Ascending aorta (tissue), 2 donors: ENCODE measurements at places on chromosomes 3 and 15. TPM values are rescaled to one million over a fixed set of nuclear protein-coding genes. Genes with fewer than 3 reads are reported as not detected.

PPP2R3A gene
- total RNA-seq: 10.5 TPM

DNA sequence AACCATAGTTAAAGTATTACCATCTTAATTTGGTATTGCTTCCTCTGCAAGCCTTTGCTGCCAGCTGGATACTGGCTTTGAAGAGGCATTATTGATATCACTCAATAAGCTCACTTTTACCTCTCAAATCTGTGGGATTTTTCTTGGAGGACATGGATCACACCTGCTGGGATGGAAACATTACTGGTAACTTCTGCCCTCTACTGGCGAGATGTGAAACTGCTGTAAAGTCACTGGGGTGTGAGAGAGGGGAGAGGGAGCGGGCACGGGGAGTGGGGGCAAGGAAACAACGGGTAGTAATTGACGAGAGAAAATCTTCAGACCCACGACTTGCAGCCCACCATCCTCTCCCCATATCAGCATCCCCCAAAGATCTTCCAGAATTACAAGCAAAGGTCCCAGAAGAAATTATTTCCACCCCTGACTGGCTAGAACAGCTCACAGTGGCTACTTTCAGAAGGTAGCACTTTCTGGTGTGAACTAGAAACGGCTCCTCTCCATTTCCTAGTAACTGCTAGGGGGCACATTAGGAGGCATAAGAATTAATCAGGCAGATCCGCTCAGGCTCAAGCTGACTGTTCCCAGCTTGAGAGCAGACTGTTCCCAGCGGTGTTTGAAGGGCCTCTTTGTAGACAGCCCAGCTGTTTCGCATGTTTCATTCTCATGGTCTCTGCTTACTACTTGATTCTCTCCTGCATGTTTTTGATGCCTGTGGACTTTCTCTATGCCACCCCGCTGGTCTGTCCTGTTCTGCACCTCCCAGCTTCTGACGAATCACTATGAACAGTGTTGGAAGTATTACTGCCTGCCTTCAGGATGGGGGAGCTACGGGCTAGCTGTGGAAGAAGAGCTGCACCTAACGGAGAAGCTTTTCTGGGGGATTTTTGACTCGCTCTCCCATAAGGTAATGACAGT, 230.4 kb upstream of the CHRM5 start:
- DNase-seq: no peak
- no peak overlapping the region for H3K27ac ChIP-seq
- no peak overlapping the region for H3K4me3 ChIP-seq
- no peaks in the 10 kb centered on the region for H3K4me1 ChIP-seq
- no peaks in the 10 kb centered on the region for H3K27me3 ChIP-seq
- H3K36me3 ChIP-seq: no peaks in the 10 kb centered on the region

DNA sequence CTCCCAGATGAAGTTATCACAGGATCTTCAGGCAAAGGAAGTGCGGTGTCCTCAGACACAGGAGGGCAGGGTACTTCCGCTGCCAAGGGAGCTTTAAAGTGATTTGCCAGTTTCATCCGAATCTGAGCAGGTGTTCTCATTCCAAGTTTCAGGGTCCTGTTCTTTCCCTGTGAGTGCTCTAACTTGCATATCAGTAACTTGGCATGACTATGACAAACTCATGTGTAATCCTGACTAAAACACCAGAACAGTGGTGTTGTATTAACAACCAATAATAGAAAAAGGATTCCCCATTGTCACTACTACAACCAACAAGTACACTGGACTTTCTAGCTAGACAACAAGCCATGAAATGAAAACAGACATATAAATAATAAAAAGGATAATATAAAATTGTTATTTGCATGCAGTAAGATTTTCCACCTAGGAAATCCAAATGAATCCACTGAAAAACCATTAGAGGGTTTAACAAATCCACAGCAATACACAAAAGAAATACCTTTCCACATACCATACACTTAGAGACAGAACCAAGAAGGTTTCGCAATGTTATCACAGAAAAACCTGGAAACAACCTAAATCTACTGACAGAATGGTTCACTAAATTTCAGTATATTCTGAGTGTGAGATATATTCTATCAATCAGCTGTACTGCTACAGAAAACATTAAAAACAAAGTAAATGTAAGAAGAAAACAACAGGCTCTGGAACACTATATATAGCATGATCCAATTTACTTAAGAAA, 40.9 kb upstream of the RPL35A start:
- DNase-seq: no peak
- H3K27ac ChIP-seq: no peak overlapping the region
- no peaks in the 10 kb centered on the region for H3K36me3 ChIP-seq
- H3K4me1 ChIP-seq: no peaks in the 10 kb centered on the region

GRCh38 chr3:43854283-43854682, 163.5 kb downstream of the ABHD5 start:
- no peaks in the 10 kb centered on the region for H3K27me3 ChIP-seq
- no peaks in the 10 kb centered on the region for H3K4me1 ChIP-seq
- no peaks in the 10 kb centered on the region for H3K36me3 ChIP-seq
- H3K4me3 ChIP-seq: no peak overlapping the region

- H3K4me3 ChIP-seq: no peak overlapping the region
- no peak for DNase-seq
Measured at GRCh38 chr3:119279101-119279554, 15.1 kb upstream of the ARHGAP31 start.
